ENCODE measurements at places on chromosomes 7 and 10.

GRCh38 chr10:17074541-17074847, 55.1 kb downstream of the CUBN start:
- DNase-seq: no peak

DNA sequence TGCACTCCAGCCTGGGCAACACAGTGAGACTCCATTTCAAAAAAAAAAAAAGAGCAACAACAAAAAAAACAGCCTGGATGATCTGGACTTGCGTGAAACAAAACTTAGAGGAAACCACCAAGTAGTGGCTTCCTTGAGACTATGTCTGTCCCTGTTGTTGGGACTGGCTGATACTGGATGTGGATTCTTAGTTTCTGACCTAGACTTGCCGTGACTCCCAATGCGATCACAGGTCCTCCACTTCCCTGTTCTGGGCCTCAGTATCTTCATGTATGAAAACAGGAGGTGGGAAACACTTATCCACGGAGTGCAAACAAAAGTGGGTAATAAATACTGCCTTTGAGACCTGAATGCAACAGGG, 125.7 kb downstream of the PRPF18 start:
- DNase-seq: no peak

DNA sequence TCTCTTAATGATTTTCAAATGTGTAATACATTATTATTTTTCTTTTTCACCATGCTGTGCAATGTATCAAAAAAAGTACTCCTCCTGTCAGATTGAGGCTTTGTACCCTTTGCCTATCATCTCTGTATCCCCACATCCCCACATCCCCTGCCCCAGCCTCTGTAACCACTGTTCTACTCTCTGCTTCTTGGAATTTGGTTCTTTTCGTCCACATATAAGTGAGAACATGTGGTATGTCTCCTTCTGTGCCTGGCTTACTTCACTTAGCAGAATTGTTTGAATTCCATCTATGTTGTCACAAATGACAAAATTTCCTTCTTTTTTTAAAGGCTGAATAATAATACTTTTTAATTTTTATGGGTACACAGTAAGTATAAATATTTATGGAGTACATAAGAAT, 13.8 kb downstream of the TAF3 start:
- no peak for DNase-seq

- no peak for DNase-seq
Measured at GRCh38 chr7:155285833-155286232, 11.8 kb upstream of the INSIG1 start.

- DNase-seq: no peak
Measured at GRCh38 chr10:31515819-31516402, 196.9 kb downstream of the ZEB1 start.

DNA sequence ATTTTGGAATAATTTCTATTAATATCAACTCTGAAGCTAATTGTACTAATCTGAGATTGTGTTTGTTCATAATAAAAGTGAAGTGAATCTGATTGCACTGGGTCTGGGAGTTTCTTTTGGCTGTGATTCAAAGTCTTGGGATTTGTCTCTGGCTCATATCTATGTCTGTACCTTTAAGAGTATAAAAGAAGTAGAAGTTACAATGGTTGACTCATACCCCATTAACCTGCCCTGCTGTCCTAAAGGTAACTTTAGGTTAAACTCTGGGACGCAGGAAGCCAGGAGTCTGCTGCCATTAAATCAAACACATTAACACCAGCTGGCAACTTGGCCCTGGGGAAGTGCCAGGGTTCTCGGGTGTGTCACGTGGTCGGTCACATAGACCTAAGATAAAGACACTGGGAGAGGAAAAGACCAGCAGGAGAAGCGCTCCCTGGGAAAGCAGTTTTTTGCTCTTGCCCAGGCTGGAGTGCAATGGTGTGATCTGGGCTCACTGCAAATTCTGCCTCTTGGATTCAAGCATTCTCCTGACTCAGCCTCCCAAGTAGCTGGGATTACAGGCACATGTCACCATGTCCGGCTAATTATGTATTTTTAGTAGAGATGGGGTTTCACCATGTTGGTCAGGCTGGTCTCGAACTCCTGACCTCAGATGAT, 17.8 kb downstream of the SCD start:
- peak; percentile 44 for DNase-seq

- DNase-seq: no peak
Measured at GRCh38 chr10:59907918-59908807, 1.8 kb upstream of the CCDC6 start.

- DNase-seq: no peak
Measured at GRCh38 chr10:71795248-71795647, 21.9 kb upstream of the VSIR start.

DNA sequence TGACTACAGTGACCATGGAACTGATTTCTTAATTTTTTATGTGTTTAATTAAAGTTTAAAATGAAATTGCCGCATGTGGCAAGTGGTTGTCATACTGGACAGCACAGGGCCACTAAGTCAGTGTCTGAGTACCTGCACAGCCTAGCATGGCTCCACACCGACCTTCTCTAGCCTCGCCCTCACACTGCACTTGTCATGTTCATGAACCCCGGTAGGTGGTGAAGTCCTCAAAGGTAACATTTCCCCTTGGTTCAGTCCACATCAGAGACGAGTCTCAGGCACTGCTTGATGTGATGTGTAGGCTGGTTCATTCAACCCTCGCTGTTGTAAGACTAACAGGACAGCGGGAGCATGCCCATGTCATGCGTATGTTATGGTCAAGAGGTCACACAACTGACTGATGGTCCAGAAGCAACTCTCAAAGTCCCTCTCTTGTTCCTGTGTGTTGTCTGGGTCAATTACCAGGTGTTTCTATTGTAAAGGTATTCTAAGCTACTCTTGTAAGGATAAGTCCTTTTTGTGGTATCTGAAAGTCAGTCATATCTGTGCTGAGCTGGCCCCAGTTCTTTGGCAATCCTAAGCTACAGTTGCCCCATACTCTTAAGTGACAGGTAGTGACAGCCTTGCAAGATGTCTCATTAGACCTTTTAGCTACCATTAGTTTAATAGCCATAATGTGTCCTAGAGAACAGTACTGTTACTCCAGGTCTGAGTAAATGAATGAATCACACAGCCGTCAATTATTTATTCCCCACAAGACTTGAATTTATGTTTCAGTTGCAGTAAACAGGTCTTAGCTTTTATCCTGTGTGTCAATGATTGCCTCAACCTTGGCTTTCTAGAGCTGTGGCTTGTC, 32.9 kb upstream of the ZC3HAV1L start:
- no peak for DNase-seq

DNA sequence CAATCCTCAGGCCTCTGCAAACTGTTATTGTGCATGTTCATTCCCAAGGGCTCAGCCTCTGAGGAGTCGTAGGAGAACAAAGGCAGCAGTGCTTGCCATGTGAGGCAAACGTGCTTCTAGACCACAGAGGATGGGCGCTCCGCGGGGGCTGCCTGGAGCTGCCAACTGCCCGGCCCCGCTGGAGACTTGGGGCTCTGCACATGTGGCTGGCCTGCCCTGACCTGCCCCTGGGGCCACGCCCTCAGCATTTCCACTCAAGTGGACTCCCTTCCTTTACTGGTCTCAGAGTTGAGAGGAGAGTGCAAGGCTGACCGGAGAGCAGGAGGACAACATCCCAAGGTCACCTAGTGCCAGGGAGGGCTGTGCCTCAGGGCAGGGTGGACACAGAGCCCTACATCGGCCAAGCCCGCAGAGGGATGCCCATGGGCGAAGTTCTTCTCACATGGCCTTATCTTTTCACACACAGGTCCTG, 222.3 kb upstream of the ZNF32 start:
- no peak for DNase-seq

GRCh38 chr10:132361581-132362101, 29.6 kb downstream of the LRRC27 start:
- no peak for DNase-seq

- DNase-seq: no peak
Measured at GRCh38 chr10:77104459-77104980, 533.1 kb downstream of the KCNMA1 start.

GRCh38 chr7:20449176-20449575, 118.5 kb downstream of the ITGB8 start:
- DNase-seq: no peak

- DNase-seq: no peak
Measured at GRCh38 chr10:77925795-77926565, 575 bp downstream of the DLG5 start.

Data from NCI-H510A (cell line).